ENCODE measurements at places on chromosomes 13 and 19.

- no peak for DNase-seq
Observed at GRCh38 chr19:5823579-5824281, 15.8 kb downstream of the FUT6 start.

DNA sequence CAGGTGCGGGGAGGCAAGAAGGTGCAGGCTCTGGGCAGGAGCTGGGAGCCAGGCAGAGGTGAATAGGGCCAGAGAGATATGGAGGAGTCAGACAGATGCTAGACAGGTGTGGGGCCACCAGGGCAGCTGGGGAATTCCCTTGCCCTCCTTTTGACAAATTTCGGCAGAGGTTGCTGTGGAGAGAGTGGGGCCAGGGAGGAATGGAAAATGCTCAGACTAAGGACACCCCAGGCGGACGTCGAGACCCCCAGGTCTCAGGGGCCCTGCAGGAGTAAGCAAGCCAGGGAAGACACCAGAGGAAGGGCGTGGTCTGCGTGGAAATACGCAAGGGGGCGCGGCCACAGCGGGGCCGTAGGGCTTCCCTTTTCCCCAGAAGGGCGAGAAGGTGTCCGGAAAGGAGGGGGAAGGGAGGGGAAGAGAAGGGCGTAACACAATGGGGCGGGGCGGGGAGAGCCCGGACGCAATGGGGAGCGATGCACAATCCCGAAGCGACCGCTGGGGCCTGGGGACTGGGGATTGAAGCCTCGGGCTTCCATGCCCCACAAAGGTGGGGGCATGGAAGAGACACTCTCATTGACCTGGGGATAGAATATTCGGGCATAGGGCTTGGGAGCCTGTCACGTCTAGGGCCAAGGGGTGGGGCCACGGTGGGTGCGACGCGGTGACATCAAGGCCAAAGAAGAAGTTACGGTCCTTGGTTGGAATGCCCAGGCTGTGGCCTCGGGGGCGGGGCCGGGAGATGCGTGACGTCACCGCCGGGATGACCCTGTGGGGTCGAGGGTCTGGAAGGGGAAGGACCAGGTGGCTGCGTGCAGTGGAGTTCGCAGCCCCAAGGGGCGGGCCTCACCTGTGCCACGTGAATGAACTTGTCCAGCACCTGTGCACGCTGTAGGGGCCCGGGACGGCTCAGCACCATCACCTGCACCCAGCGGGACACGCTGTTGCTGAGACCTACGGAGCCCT lies 8.2 kb downstream of the RASGRP4 start:
- DNase-seq = peak; percentile 58

- peak; percentile 69 for DNase-seq
Observed at GRCh38 chr19:13195678-13196077, 45.5 kb downstream of the IER2 start.

DNA sequence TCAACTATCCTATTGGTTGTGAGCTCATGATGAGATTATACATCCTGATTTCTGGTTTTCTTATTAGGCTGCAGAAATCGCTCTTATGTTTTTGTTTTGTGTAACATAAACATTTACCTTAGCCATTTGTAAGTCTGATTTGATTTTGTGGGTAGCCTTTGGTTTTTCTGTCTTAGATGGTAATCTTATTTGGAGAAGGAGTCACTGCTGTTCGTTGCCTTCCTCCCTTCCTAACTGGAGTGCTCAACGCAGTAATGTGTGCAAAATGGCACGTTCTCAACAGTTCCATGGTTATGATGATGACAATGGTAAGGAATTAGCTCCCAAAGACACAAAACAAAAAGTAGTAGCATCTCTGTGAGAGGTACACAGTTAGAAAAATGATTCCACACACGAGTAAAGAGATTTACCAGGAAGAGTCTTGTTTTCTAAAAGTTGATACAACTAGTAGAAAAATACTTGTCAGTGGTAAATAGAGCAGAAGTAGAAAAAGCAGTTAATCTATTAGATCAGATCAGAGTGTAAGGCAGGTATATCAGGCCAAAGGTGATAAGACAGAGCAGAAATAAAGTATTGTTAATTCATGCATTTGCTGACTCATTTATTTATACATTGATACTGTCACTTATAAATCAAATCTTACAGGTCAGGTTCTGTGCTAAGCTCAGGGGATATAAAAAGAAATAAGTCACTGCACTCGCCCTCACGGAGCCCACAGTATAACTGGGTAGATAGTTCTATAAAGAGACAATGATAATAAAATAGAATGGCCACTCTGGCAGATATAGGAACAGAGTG lies 270.0 kb downstream of the NALCN start:
- no peak for DNase-seq

DNA sequence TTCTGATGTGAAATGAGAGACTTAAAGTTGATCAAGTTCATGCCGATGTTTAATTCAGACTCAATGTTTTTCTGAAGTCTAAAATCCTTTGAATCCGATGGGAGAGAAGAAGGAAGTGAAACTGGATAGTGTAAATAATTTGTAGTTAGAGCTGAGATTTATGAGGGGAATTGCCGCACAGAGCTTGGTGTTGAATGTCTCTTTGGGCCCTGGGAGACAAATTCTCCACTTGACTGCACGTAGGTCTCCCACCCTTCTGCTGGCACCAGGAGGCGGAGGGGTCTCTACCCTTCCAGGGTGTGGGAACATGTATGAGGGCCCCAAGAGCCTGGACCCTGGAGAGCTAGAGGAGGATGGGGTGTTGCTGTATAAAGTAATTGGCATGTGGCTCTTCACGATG lies 140.8 kb upstream of the SERP2 start:
- no peak for DNase-seq

GRCh38 chr13:21938636-21939035 lies 267.8 kb downstream of the FGF9 start:
- DNase-seq = no peak

GRCh38 chr13:45482571-45483173 lies 17.9 kb downstream of the COG3 start:
- DNase-seq = no peak

- no peak for DNase-seq
Observed at GRCh38 chr13:82187227-82187626, 1695.0 kb downstream of the SLITRK1 start.

GRCh38 chr13:49821216-49822009 lies 28.9 kb upstream of the KPNA3 start:
- DNase-seq = no peak

DNA sequence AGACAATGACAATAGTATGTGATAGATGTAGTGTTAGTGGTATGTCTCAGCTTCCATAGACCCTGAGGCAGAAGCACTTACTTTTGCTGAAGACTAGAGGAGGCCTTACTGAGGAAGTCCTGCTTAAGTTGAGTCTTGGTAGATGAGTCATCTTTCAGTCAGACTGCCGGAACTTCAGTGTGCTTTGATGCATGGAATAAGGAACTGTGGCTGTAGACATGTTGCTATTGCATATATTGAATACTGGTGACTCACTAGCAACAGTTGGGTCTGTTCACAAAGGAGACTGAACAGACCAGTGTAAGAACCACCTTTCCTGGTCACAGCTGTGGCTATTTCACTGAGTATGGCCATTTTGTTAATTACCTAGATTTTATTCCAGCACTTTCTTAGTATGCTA lies 1000.6 kb downstream of the OLFM4 start:
- peak; percentile 21 for DNase-seq

DNA sequence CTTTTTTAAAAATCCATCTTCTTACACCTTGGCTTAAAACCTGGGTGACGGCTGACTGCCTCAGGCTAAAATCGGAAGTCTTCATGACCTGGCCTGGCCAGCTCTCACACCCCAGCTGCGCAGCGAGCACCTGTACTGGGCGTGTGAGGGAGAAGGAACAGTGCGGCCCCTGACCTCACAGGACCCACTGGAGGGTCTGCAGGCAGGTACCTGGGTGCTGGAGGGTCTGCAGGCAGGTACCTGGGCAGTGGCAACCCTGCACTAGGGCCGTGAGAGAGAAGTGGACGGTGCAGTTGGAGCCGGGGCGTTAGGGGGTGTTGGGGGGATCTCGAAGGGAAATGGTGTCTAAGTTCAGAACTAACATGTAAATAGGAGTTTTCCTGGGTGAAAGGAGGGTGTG lies 144.3 kb downstream of the STK24 start:
- DNase-seq = no peak

DNA sequence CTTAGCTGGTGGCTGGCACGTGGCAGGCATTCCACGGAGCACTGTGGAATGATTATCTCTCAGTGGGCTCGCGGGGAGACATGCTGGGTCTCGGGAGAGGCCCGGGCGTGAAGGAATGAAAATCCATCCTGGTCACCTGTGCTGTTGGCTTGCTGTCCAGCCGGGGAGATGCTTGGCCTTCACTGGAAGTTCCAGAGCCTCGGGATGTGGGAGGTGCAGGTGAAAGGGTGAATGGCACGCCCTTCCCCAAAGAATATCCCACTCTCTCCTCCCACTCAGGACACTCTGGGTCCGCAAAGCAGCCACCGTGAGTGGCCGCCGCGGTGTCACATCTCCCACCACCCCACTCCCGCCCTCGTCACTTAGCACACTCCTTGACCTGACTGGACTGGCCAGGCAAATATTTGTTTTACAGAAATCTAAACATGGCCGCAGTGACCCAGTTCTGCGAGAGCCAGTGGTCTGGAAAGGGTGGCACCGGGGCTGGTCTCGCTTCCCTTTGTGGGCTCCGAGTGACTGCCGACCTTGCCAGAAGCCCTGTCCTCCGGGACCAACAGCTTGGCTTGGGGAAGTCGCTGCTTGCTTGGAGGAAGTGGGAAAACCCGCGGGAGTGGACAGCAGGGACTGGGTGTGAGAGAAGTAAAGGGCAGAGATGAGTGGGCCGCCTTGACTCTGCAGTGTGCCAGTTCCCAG lies 8.0 kb downstream of the DPP9 start:
- no peak for DNase-seq

GRCh38 chr13:37059848-37060192 lies 332 bp upstream of the SUPT20H start:
- DNase-seq = no peak

DNA sequence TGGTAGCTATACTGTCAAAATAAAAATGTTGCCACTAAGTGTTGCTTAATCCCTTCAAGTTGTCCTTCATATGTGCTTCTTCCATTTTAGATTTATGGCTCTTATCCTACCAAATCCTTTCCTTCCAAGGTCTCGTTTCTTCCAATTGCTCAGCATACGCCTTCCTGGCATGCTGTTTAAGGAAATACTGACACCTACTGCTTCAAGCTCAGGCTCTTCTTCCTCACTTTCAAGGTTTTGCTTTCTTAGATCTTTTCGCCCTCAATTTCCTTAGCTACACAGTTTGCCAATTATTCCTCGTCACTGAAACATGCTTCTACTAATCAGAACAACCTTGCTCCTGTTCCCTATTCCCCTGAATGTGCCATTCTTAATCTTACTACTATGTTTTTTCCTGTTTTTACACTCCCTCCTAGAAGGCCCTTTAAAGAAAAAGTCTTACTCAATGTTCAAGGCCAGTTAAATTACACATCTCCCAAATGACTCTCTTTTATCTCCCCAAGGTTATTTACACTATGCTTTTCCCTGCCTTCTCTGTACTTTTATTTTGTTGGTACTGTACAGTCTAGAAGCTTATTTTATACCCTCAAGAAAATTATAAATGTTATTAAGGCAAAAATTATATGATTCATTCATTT lies 343.1 kb downstream of the MZT1 start:
- DNase-seq = no peak

- DNase-seq = peak; percentile 65
Observed at GRCh38 chr13:20174656-20175405, 14.0 kb upstream of the GJA3 start.

DNA sequence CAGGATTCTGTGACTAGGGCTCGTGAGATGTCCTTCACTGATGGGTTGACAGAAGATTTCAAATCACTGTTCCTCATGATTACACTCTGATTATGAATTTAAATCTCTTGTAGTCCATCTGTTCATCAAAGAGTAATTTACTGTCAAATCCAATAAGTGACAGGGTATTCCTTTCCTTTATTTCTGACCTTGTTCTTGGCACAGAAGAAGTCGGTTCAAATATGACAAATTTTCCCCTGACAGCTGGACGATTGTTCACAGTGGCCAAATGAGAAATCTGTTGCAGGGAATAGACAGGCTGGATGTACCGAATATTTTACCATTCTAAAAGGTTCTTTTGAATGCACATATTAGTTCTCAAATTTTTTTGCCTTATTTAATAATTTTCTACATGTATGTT lies 767.3 kb upstream of the GPC6 start:
- DNase-seq = no peak

GRCh38 chr13:91247768-91248167 lies 99.7 kb upstream of the MIR17HG start:
- DNase-seq = no peak

DNA sequence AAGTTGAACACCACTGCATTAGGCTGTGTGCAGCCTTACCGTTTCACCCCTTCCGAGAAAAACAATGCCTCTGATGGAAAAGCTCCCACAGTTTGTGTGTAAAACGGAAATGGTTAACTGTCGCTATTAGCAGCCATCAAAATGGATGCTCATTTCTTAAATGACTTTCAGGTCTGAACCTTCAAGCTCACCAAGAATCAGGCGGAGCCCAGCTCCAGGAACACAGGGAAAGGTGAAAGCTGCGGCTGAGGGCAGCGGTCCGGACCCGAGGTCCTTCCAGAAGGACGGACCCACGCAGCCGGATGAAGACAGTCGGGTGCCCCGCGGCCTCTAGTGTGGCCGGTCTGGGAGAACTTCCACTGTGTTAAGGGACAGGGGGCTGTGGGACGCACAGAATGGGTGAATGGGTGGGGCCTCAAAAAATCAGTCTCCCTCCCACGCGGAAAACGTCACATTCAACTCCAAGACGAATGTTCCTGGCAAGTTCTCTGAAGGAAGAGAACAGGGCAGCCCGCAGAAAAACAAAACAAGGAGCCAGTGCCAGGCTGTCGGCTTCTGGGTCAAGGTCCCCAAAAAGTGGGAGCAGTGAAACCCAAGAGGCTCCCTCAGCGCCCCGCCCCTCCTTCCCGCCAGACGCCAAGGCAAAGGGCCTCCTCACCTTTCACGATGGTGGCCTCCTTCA lies 4.9 kb downstream of the IRS2 start:
- no peak for DNase-seq

DNA sequence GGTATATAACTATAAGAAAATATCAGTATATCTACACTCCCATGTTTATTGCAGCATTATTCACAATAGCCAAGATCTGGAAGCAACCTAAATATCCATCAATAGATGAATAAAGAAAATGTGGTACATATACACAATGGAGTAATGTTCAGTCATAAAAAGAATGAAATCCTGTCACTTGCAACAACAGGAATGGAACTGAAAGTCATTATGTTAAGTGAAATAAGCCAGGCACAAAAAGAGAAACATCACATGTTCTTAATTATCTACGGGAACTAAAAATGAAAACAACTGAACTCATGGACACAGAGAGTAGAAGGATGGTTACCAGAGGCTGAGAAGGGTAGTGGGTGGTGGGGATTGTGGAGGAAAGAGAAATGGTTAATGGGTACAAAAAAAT lies 665.2 kb downstream of the TBC1D4 start:
- DNase-seq = no peak

- DNase-seq = no peak
Observed at GRCh38 chr13:42007844-42008243, 40.6 kb upstream of the DGKH start.

GRCh38 chr19:4814625-4815425 lies 16.7 kb downstream of the TICAM1 start:
- no peak for DNase-seq

Data from GM12891 (cell line).